Posterior cingulate gyrus (tissue), 11 donors: ENCODE measurements at places on chromosomes 3 and 15.
A peak's percentile ranks its signal among the peaks of the same experiment; 100 is the strongest.

- DNase-seq: no peak
These were observed 623.0 kb downstream of the OTOL1 start for GRCh38 chr3:162119651-162120050.

GRCh38 chr15:48720646-48721045 is 75.1 kb upstream of the FBN1 start:
- DNase-seq: no peak

- DNase-seq: no peak
These were observed 297.6 kb upstream of the CHRNA7 start for GRCh38 chr15:31732726-31733125.

DNA sequence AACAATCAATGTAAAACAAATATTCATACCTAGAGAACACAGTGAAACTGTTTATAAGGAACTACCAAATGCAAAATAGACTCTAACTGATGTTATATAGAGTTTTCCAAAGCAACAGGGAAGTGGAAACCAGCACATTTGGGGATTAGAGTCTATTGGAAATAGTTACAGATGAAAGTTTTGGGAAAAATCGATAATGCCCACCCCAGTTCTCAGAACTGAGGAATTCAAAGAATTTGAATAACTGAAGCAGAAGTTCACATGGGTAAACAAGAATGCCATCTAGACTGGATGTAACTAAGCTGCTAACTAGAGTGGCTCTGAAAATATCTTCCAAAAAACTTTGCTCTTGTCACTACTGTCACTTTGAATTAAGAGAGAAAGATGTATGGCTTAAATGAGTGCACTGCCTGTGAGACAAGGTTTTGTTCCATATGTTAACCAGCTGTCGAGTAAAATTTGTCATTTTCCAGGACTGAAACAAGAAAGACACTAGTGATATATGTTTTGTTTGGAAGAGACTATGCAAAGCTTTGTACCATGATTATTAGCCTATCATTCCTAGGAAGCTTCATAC is 9.2 kb upstream of the DENND4A start:
- no peak for DNase-seq

DNA sequence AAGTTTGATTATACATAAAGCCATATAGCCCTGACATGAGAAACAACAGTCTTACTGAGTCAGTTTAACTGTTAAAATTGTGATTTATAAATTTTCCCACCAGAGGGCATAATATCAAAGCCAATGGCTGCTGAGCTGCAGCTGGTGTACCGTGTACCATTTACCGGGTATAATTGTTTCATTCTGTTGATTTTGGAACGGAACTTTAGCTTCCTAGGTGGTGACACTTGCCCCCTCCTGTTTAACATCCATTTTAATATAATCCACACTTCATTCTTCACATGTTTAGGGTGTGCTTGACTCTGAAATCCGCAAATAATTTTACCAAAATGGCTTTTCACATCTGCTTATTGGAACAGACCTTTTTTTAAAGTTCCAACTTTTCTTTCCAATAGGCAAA is 72.8 kb downstream of the SLC9A9 start:
- DNase-seq: no peak

GRCh38 chr3:172317984-172318383 is 130.3 kb downstream of the GHSR start:
- no peak for DNase-seq

GRCh38 chr3:117107946-117108345 is 398.4 kb downstream of the TUSC7 start:
- DNase-seq: no peak

DNA sequence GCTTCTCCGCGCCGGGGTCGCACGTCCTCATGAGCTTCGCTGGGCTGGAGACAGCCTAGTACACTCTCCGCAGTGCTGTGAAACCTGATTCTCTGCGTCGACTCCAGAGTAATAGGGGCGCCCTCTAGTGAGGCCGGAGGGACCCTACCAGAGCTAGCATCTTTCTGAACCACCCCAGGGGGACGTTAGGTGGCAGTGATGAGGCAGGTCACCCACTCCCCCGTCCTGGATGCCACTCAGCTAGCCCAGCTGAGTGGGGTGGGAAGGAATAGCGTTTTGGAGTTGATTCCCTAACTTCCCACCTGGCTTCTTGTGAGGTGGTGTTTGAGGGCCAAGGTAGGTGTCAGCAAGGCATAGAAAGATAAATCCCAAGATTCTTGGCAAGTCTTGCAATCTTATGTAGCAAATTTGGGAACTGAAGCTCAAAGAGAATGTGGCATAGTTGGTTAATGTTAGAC is 4.0 kb downstream of the DUOXA2 start:
- peak; percentile 79 for DNase-seq

DNA sequence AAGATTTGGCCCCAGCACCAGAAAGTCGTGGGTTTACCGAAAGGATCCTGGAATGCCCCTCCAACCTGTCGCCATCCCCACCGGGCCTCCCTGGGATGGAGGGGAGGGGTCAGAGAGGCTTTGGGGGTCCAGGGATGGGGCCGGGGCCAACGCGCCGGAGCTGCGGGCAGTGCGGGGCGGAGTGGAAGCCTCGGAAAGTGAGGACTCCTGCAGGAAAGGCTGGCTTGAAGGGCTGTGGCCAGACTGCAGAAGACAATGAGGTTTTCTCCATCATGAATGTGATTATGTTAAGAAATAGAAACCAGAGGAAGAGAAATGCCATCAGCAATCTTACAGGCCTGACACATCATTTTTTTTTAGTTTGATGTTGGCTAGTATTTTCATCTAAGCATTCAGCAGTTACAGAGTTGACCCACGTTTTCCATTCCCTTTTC is 738 bp downstream of the YEATS2 start:
- DNase-seq: peak; percentile 16

DNA sequence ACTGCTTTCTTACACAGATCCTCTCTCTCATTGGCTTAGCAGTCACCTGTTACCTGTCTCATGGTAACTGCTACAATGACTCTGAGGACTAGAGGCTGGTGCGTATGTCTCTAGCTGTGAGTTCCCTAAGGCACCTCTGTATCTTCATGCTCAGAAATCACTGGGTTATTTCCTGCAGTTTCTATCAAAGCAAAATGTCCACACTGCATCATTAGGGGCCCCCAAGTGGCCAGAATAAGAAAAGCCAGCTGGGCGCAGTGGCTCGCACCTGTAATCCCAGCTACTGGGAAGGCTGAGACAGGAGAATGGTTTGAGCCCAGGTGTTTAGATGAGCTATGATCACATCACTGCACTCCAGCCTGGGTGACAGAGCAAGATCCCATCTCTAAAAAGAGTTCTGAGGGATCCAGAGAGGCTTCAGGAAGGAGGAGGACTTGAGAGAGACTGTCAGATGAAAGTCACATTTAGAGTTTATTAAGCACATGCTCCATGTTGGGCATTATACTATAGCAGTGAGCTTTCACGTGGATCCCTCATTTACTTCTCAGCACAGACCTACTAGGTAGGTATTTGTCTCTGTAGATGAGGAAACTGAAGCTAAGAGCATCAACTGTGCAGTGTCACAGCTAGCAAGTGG is 2.3 kb upstream of the VPS18 start:
- DNase-seq: peak; percentile 42

DNA sequence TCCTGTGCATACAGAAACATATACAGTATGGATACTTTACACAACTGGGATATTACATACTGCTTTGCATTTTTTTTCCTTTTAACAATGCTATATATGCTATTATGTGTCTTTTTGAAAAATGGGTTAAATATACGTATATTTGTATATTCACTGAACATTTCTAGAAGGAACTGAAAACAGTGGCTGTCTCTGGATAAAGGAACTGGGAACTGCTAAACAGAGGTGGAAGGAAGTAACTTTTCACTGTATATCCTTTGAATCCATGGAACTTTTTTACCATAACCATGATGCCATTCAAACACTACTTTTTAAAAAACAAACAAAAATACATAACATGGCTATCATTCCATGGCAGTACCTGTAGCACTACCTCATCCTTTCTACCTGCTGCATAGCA is 1.8 kb downstream of the MTFMT start:
- DNase-seq: no peak

DNA sequence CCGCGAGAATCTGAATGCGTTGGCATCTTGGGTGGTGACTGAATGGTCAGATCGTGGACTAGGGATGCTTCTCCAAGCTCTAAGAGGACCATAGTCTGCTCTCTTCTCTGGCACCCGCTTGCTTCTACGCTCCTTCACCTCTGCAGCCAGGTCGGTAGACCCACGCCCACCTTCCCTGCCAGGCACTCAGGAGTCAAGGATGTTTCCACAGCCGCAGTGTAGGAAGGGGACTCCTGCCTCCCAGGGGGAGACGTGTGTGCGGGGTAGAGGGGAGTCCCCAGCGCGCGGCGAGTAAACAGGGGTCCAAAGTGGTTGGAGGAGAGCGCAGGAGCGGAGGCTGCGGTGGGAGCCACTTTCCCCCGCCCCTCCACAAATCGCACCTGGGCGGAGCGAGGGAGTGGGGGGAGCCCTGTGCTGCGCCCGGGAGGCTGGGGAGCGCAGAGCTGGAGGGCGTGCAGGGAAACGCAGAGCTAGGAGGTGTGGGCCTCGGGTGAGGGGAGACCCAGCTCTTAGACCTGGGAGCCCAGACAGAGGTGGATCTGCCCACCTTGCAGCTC is 1.7 kb downstream of the LRRC3B start:
- no peak for DNase-seq

DNA sequence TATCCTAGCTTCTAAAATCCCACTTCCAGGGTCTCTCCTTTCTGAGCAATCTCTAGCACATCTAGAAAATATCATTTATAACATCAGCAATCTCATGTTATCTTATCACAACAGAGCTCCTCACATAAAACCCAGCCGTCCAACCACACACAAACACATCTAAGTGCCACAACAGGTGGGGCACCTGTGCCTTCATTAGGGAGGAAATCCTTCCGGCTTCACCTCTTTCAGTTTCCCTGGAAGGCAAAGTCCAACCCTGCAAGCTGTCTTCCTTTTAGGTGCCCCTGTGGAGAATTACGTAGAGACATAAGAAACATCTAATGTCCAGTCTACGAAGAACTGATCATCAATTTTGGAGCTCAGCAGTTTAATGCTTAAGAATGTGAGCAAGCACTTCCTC is 1.6 kb downstream of the ZDHHC3 start:
- DNase-seq: no peak

- peak; percentile 56 for DNase-seq
These were observed 35.4 kb upstream of the ATG7 start for GRCh38 chr3:11236588-11237461.

- DNase-seq: no peak
These were observed 149.6 kb downstream of the AGBL1 start for GRCh38 chr15:86229306-86229705.

GRCh38 chr3:41267975-41268640 is 68.8 kb downstream of the CTNNB1 start:
- DNase-seq: no peak

DNA sequence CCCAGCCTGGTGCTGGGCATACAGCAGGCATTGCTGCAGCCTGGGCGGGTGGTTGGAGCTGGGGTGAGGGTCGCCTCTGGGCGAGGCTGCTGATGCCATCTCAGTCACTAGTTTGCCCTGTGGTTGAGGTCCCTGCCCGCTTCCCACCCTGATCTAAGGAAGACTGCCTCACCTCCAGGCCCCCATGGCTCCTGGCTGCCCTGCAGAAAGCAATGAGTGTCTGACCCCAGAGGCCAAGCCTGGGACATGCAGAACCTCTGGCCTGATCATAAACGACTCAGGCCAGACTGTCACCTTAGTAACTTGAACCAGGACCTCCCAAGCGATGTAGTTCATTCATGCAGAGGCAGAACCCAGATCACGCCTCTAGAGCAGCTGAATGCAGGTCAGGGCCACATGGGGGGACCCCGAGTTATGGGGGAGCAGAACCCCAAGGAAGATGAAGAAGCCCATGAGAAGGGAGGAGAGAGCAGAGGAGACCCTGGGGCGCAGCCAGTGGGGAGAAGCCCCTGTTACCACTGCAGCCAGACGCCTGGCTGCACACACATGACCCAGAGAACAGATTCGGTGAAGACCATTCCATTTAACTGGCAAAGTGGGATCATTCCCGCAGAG is 213.9 kb downstream of the TBC1D2B start:
- DNase-seq: no peak

- DNase-seq: no peak
These were observed 167.9 kb downstream of the OSBPL10 start for GRCh38 chr3:31813197-31813596.

DNA sequence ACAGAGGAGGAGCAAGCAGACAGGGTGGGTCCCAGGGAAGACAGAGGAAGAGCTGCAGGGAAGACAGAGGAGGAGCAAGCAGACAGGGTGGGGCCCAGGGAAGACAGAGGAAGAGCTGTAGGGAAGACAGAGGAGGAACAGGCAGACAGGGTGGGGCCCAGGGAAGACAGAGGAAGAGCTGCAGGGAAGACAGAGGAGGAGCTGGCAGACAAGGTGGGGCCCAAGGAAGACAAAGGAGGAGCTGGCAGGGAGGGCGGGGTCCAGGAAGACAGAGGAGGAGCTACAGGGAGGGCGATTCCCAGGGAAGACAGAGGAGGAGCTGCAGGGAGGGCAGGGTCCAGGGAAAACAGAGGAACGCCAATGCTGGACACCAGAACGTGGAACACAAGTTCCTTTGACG is 66.5 kb downstream of the PLXNA1 start:
- no peak for DNase-seq

DNA sequence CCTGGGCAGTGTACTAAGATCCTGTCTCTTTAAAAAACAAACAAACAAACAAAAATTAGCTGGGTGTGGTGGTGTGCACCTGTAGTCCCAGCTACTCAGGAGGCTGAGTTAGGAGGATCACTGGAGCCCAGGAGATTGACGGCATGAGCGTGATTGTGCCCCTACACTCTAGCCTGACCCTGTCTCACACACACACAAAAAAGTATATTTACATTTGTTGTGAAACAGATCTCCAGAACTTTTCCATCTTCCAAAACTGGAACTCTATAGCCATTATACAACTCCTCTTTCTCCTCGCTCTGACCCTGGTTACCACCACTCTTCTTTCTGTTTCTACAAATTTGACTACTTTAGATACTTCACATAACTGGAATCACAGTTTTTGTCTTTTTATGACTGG is 56.0 kb upstream of the CCNB2 start:
- no peak for DNase-seq

- DNase-seq: no peak
These were observed 36.4 kb downstream of the RFTN1 start for GRCh38 chr3:16477056-16477455.

DNA sequence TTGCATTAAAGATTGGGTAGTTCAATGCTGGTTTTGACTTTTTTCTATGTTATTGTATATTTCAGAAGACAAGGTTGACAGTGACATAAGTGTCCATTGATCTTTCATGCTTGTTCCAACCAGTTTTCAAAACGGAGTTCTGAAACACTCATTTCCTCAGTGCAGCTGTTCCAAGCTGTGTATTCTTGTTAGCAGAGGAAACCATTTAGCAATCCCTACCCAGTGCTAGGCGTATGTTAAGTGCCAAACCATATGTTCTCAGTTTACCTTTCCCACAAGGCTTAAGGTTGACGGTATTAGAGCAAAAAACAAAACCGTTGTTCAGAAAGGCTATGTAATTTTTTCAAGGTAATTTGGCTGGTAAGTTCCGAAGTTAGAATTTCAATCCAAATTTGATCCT is 9.1 kb downstream of the ATOSA start:
- no peak for DNase-seq

- peak; percentile 73 for DNase-seq
These were observed 15.3 kb upstream of the ADIPOQ start for GRCh38 chr3:186826976-186827857.

- peak; percentile 13 for DNase-seq
These were observed 43.5 kb upstream of the SLC41A3 start for GRCh38 chr3:126127452-126127851.
